Left ventricle myocardium superior (tissue), 1 donor: ENCODE measurements at places on chromosomes 16 and 17. TPM values are rescaled to one million over a fixed set of nuclear protein-coding genes. Genes with fewer than 3 reads are reported as not detected.

GRCh38 chr17:64455993-64456885, 7.3 kb downstream of the MILR1 start:
- no peak for DNase-seq

The ZBTB4 gene
- total RNA-seq: 70.9 TPM

DNA sequence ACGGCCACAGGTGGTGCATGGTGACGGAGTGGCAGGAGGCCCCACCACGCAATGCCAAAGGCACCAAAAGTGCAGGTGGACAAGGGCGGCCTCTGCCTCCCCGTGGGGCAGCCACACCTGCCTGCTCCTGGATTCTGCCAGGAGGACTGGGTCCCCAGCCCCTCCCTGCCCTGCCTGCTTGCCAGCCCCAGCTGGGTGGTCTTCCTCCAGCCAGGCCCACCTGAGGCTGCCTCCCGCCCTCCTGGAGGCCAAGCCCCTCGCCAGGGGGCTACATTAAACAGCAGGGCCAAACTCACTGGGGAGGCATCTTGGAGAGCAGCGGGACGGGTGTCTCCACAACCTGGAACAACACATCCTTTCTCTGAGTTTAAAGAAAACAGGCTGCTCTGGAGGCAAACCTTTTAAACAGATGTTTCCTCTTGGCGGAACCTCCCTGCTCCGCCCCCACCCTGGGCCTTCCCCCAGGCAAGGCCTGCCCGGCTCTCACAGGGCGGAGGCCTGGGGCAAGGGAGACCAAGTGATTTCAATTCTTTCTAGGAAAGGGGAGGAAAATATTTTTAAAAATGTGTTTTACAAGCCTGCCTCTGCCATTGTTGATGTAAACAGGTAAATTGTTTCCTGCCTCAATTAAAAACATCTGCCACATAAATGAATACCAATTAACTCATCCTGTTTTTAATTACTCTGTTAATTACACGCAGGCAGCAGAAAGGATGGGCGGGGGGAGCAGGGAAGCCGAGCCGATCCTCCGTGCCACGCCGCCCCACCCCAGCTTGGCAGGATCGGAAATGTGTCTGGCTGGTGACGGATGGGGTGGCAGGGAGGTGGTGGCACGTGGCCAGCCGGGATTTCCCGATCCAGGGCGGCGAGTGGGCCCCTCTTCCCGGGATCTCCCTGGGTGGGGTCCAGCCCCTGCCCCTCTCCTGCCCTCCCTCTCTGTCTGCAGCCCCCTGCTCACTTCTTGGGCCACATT, 54.4 kb upstream of the PABPN1L start:
- peak; percentile 85 for DNase-seq

- no peak for DNase-seq
Measured at GRCh38 chr17:61966191-61966590, 38.4 kb upstream of the INTS2 start.

GRCh38 chr17:81347437-81347836, 47.8 kb upstream of the BAHCC1 start:
- DNase-seq: no peak

The XAF1 gene
- total RNA-seq: 18.7 TPM

GRCh38 chr17:39617446-39618245, 9.1 kb upstream of the PPP1R1B start:
- DNase-seq: peak; percentile 79

The EPX gene
- total RNA-seq: not detected

- no peak for DNase-seq
Measured at GRCh38 chr17:74962622-74963394, 9.8 kb downstream of the HID1 start.

GRCh38 chr17:80743181-80743771, 198.6 kb downstream of the RPTOR start:
- DNase-seq: peak; percentile 49

GRCh38 chr17:42672038-42672437, 4.8 kb downstream of the PLEKHH3 start:
- no peak for DNase-seq

- DNase-seq: peak; percentile 65
Measured at GRCh38 chr17:78172249-78173051, 4.1 kb downstream of the SYNGR2 start.

DNA sequence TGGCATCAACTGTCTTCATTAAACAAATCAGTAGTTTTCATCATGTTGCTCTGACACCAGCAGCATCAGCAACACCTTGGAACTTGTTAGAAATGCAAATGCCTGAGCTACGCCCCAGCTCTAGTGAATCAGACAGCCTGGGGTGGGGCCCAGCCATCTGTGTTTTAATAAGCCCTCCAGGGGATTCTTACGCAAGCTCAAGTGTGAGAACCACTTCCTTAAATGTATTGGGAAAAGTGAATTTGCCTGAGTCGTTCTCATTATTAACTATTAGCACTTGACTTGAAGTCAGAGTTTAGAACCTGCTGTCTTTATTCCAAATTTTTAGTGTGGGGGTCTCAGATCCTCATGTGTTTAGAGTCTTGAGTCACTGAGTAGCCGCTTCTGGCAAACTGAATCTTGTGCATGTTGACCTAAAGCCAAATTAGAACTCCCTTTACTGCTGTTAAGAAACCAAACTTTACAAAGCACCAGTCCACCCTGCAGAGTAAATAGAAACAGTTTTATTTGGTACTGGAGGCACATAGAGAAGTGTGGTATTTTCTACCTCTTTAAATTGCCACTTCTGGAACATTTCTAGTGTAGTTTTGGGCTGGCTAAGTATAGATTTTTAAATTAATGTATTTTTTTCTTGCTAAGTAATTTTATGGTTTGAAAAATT, 137.4 kb upstream of the COX10 start:
- DNase-seq: peak; percentile 74

The NPTX1 gene
- total RNA-seq: not detected

DNA sequence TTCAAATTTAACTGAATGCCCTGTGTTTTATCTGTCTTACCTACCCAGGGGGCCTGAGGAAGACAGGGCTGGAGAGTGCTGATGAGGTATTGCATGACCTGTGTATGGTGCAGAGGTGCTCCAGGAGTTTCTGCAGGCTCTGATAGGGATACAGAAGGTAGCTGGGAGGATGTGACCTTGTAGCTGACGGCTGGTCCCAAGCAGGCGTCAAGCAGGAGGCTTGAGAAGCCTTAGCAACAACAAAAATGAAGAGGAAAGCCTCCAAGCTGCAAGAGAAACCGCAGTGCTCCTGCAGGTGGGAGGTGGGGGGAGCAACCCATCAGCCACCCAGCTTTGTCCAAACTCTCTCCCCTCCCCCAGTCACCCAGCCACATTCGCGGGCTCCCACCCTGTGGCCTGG, 40.4 kb downstream of the LAT start:
- DNase-seq: no peak

DNA sequence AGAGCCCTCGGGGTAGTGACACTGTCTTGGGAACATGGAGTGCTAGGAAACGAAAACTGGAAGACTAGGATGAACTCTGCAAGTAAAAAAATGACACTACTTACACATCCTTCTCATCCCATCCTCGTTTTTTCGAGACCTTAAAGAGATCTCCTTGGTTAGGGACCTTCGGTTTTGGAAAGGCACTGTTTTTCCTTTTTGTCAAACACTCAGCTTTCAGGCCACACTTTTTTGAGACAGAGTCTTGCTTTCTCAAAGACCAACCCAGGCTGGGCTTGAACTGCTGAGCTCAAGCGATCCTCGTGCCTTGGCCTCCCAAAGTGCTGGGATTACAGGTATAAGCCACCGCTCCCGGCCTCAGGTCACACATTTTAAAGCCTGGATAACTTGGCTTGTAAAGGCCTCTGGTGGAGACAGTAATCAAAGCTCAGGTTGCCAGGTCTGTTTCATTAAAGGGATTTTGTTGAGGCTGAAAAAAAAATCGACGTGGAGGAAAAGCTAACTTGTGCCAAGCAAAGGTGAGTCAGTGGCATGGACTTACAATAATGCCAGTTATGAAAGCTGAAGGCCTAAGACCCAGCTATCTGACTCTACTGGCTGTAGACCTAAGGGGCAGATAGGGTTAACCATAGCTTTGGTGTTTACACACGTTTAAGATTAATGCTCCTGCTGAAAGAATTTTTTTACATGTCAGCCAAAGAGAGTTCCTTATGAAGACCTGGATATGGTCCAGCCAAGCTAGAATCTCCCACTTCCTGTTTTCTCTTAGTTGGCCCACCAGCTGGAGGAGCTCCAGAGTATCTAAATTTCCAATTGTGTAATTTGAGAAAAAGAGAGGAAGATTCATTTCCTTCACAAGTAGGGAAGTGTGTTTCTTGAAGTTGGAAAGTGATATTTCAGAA, 823 bp downstream of the NBR1 start:
- DNase-seq: no peak

DNA sequence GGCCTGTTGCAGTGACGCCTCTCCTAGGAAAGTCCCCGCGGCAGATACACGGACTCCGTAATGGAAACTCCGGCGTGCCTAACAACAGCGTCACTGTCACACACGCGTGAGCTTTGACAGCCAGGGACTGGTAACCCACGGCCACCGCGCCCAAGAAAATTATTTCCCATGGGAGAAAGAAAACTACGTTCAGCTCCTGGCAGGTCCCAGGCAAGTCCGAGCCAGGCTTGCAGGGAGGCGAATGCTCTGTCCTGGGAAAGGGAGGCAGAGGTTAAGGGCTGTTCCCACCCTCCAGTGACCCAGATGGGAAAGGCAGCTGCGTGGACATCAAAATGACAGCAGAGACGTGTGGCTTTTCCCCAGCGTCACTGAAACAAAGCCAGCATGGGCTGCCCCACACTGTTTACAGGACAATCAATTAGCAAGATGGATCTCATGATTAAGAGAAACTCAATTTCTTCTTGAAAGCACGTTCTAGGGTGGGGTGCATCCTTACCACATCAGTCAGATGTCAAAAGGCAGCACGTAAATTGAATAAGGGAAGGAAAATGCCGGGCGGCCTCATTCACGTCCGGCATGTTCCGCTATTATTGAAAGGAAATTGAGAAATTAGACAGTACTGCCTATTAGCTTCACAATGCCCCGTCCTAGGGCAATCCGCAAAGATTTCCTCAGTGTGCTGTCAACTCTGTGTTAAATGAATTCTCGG, 82.5 kb downstream of the NXN start:
- DNase-seq: peak; percentile 64

The FGF11 gene
- 13.8 TPM for total RNA-seq

DNA sequence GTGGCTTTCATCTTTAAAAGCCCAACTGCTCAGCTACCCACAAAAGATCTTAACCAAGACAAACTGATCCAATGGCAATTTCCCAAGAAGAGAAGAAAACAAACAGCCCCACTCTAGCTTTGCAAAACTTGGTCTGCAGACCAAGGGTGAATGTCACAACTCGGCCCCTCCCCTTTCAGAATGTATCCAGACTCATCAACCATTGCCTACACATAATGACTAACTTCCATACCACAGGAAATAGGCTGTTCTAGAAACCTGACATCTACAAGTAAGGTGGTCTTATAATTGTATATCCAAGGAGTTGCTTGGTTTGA, 16.0 kb downstream of the DCUN1D3 start:
- no peak for DNase-seq

The MYH8 gene
- not detected for total RNA-seq

The SMTNL2 gene
- 47.4 TPM for total RNA-seq

The KLHL36 gene
- total RNA-seq: 62.5 TPM

The CDH8 gene
- not detected for total RNA-seq

- no peak for DNase-seq
Measured at GRCh38 chr16:29230671-29231096, 175.8 kb downstream of the NPIPB11 start.

The ADAT1 gene
- 19.0 TPM for total RNA-seq

- peak; percentile 22 for DNase-seq
Measured at GRCh38 chr16:4404967-4405696, 11.3 kb downstream of the CORO7 start.

GRCh38 chr17:57006040-57006439, 28.1 kb downstream of the SCPEP1 start:
- DNase-seq: no peak

The GDE1 gene
- total RNA-seq: 110 TPM
